ENCODE measurements at places on chromosomes 1 and 21.

GRCh38 chr1:153534226-153534924 is 1.4 kb downstream of the S100A6 start:
- peak; percentile 84 for DNase-seq

DNA sequence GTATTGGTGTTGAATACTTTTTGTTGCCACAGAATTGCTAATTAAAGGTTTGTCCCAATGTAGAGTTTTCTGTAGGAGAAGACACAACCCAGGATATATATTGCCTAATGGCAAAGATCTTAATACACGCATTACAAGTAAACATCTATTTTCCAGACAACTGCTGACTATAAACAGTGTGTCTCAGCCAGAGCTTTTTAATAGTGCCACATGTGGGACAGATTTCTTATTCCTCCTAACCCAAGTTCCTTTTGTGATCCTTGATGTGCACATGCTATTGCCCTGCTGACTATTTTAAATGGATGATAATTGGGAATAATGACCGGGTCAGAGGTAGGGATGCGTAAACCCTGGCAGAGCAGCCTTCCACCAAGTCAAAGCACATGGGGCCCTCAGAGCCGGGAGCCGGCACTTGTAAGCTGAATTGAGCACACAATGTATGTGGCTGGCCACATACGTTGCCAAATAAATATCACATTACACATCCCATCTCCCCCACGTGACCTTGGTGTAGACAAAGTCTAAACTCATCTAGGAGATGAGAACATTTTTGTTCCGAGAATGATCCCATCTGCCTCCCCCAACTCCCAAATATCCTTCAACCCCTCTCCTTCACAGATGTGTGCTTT is 209.8 kb upstream of the NFIA start:
- DNase-seq, result no peak

- DNase-seq, result no peak
Measured at GRCh38 chr1:53334781-53335180, 6.9 kb upstream of the LRP8 start.

GRCh38 chr1:10456661-10457060 is 6.8 kb downstream of the CORT start:
- no peak for DNase-seq

- no peak for DNase-seq
Measured at GRCh38 chr21:40284409-40284808, 417.2 kb downstream of the PCP4 start.

DNA sequence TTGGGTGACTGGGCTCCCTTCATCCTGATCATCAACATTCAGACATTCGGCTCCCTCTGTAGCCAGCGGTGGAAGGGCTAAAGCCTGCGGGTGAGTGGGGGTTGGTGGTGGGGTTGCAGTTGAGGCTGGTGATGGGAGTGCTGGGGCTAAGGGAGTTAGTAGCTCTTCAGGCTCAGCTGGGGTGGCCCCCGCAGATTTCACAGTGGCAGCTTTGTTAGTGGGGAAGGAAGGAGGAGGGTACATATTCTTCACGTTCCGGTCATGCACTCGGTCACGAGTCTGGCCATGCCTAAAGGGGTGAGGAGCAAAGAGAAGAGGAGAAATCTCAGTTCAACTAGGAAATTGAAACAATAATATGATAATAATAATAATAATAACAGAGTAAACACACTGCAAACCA is 6.8 kb downstream of the PSMB4 start:
- no peak for DNase-seq

DNA sequence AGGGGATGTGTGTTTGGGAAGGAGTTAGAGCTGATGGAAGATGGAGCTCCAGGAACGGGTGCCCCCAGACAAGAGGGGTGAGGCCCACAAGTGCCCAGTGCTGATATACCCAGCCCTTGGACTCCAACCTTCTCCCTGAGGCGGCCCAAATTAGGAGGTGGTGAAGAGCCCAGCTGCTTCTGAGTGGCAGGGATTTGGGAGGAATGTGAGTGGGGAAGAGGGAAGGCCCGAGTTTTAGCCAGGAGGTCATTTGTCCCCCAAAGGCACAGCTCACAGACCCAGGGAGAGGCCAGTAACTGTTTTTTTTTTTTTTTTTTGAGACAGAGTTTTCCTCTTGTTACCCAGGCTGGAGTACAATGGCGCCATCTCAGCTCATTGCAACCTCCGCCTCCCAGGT is 1.2 kb upstream of the PADI2 start:
- DNase-seq, result no peak

GRCh38 chr21:42921927-42922326 is 3.5 kb downstream of the ERVH48-1 start:
- DNase-seq, result no peak

DNA sequence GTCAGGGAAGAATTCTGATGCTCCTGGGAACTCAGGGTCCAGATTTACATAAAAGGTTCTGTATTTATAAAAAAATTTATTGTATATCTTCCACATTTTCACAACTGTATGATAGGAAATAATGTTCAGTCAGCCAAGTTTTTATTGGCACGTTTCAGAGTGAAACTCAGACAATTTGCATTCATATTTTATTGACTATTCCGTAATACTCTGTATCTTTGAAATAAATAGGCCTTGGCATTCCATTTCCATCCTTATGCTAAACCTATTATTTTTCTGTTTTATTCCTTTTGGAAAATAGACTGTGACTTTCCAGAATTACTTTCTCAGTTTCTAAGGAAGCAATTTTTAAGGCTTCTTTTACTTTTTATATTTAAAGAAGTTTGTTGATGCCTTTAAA is 329.0 kb downstream of the OLFM3 start:
- DNase-seq, result no peak

- DNase-seq, result no peak
Measured at GRCh38 chr1:203813581-203814341, 18.3 kb downstream of the ZBED6 start.

DNA sequence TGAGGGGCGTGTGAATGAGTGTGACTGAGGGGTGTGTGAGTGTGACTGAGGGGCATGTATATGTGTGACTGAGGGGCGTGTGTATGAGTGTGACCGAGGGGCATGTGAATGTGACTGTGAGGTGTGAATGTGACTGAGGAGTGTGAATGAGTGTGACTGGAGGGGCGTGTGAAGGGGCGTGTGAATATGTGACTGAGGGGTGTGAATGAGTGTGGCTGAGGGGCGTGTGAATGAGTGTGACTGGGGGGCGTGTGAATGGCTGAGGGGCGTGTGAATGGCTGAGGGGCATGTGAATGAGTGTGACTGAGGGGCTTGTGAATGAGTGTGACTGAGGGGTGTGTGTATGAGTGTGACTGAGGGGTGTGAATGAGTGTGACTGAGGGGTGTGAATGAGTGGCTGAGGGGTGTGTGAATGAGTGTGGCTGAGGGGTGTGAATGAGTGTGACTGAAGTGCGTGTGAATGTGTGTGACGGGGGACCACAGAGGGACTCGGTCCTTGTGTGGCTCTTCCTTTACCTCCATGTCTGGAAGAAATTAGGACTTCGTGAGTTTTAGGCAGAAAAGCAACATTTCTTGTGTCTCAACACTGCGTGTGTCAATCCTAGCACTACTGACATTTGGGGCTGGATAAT is 105.8 kb downstream of the GLIS1 start:
- no peak for DNase-seq

GRCh38 chr1:26745191-26745590 is 42.6 kb upstream of the PIGV start:
- no peak for DNase-seq
